GM20000 (cell line): ENCODE measurements at places on chromosomes 4 and X.

- peak; percentile 13 for DNase-seq
Measured at GRCh38 chrX:136200466-136200865, 50.7 kb downstream of the MAP7D3 start.

GRCh38 chr4:7770224-7771050 lies 169.2 kb downstream of the AFAP1 start:
- DNase-seq = no peak

DNA sequence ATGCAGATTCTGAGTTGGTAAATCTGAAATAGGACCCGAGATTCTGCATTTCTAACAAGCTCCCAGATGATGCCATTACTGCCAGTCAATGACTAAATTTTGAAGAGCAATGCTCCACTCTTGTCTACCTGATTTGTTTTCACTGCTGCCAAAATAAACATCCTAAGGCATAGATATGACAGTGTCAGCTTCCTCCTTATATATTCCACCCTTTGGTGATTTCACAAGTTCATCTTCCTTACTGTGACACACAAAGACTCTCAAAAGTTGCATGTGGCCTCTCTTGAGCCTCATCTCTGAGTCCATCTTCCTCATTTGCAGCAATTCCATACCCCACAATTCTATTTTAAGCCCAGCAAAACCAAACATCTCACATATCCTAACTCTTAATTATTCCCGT lies 110.9 kb downstream of the FBXW7 start:
- DNase-seq = no peak

DNA sequence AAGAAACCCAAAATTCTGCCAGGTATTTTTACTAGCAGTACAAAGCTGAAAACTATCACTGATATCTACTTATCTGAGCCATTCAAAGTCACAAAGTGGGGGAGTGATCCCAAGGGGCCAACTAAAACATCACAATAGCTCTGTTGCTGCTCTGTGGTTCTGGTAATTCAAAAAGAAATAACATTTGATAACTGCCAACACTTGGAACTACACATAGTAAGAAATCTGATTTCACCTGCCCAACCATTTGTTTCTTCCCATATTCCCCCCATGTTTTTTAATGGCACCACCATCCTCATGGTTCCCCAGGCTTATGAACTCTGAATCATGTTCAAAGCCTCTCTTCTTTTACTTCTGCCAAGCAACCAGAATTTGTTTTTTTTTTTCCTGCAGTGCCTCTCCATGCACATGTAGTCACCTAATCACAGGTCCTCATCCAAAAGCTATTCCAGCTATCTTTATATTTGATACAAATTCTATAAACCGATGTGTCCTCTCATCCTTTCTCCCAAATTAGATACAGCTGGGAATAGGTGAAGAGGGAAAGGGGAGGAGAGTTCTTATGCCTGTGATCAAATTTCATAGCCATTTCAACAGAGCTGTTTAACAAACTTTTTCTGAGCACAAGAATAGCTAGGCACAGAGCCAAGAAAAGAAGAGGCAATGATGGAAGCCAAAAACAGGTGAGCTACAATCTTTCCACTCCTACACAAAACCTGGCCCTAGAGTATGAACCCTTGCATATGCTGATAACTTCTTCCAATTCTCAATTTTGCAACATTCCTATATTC lies 7.7 kb downstream of the AMMECR1 start:
- no peak for DNase-seq

- DNase-seq = no peak
Measured at GRCh38 chr4:96912716-96913115, 1072.8 kb downstream of the PDHA2 start.

DNA sequence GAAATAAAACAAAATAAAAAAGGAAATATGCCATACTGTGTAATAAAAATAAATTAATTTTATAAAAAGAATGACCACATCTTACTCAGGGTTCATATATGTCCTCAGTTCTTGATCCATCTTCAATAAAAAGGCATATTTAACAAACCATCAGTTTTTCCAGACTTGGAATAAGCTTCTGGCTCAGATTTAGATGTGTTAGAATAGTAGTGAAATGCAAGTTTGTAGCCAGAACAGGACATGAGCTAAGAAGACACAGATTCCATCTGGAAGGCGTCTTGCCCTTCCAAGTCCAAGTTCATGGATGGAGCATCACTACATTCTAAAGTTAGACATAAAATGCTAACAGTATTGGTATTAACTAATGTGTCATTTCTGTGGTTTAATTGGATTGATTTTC lies 10.3 kb upstream of the LSM6 start:
- no peak for DNase-seq

DNA sequence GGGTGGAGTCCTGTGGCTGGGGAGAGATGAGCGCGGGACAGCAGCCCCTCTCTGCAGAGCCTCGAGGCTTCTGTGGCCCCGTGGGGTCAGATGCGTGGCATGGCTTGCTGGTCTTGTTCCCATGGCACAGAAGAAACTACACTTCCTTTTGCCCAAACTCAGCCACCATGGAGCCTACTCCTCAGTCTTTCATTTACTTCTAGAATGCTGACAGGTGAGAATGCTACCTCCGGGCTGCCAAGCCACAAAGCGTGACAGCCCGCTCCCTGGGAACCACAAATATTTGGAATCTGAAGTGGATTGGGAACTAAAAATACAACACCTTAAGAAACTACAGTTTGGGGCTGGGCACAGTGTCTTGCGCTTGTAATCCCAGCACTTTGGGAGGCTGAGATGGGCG lies 98.0 kb downstream of the TRAPPC11 start:
- no peak for DNase-seq

DNA sequence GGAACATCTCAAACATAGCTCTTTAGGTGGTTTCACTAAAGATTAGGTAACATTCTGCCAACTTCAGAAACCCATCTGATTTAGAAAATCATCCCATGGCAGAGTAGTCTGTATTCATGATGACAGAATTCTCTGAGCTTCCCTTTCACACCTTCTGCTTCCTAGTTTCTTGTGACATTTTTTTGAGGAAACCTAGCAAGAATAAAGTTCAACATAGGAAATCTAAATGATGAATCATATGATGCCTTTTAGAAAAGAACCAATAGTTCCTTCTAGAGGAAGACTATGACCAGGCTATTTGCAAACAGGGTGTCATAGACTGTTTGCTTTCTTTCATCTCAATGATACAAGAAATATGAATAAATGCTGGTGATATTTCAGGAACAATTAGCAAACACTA lies 49.8 kb upstream of the CAMK2D start:
- no peak for DNase-seq

DNA sequence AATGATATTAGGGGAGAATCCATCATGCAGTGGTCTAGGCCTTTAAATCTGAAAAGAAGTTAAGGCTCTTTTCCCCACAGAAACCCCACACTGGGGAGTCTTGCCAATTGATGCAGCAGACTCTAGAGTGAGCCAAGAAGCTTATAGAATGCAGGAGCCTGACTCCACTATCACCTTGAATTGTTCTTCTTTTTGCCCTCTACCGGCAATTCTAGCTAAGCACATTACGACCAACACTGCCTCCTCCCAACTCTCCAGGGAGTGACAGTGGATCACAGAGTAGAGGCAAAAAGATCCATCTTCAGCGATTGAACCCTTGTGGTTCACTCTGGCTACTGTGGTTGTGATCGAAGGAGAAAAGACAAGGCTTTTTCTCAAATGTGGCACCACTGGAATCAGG lies 331.5 kb downstream of the NKX6-1 start:
- DNase-seq = no peak

DNA sequence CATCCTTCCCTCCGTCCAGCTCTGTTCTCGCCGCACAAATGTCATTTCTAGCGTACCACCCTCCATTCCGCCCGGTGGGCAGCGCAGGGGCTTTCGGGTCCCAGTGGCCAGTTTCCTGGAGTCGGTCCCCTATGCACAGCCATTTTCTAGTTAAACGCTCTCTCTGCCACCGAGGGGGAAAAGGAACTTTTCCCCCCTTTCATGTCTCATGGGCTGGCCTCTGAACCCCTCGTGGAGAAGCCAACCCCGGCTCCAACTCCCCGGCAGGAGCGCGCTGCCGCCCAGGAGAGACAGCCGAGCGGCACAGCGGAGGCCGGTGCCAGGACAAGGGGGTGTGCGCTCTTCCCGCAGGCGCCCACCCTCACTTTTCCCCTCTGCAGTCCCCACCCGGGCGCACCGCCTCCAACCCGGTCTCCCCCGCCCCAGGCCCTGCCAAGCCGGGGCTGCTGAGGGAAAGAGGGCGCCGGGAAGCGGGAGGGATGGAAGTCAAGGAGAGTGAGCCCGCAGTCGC lies 662 bp downstream of the APBB2 start:
- peak; percentile 12 for DNase-seq

DNA sequence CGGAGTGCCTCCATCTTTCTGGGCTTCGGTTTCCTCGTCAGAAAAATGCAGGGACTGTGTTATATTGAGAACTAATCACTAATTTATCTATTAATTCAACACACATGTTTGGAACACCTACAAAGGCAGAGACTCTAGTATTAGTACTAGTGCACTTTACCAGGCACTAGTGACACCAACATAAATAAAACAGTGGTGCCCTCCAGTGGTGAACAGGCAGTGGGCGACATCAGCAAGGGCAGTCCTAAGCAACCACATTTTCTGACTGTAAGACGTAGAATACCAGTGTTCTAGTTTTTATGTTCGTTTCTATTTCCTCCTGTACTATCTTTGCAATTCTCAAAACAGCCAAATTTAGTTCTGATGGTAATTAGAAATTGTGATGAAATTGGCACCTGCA lies 69.1 kb upstream of the UCP1 start:
- DNase-seq = peak; percentile 74

- no peak for DNase-seq
Measured at GRCh38 chrX:103793545-103793940, 16.9 kb downstream of the PLP1 start.

GRCh38 chr4:2745981-2746806 lies 9.9 kb downstream of the TNIP2 start:
- peak; percentile 93 for DNase-seq

DNA sequence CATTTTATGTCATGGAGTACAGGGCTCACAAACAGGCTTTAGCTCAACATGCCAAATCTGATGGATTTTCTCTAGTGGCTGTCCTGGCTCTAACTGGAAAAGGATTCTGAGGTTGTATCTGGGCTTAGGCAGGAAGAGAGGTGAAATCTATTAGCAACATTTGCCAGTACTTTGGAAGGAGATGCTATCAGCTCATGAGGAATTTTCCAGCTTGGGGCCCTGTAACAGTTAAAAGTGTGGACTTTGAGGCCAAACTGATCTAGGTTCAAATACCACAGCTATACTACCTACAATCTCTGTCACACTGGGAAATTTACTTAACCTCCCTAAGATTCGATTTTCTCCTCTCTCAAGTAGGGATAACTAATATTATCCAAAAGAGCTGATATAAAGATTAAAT lies 119.0 kb upstream of the HCCS start:
- DNase-seq = no peak

GRCh38 chr4:119585771-119586170 lies 42.8 kb downstream of the PDE5A start:
- no peak for DNase-seq

GRCh38 chr4:83012200-83012686 lies 1.6 kb upstream of the LIN54 start:
- DNase-seq = peak; percentile 41

DNA sequence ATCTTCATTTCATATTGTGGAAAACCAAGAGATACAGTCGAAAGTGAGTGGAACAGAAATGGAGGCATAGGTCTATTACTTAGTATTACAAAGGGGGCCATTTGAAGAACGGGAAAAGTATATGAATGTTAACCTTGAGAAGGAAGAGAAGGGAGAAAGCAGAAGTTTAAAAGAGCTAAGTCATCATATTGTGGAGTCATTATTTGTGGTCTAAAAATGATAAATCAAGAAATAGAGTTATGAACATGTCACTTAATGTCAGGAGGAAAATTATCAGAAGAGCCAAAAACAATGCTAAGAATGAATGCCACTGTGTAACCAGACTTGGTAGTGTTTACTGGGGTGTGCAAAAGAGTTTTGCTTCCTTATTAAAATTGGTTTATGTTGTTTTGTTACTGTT lies 589.5 kb upstream of the LCORL start:
- DNase-seq = no peak

GRCh38 chr4:174358829-174359228 lies 75.1 kb downstream of the CEP44 start:
- peak; percentile 53 for DNase-seq

DNA sequence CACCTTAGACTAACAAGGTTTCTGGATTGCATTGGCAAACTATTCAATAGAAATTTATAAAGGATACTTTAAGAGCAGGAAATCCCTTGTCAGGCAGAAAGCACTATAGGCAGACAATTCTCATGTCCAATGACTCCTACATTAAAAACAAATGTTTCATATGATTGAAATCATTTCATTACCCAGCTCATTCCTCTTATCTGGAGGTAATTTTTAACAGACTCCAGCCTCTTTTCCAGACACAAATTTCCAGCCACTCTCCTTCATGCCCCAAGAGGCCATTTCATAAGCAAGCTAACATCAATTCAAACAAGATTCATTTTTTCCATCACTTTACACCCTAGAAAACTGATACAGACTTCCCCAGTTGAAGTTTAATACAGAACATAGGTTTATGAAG lies 495.1 kb upstream of the FRG1 start:
- DNase-seq = no peak

GRCh38 chr4:44415251-44415650 lies 33.4 kb downstream of the KCTD8 start:
- no peak for DNase-seq

- DNase-seq = no peak
Measured at GRCh38 chr4:110840221-110840654, 217.4 kb upstream of the PITX2 start.

DNA sequence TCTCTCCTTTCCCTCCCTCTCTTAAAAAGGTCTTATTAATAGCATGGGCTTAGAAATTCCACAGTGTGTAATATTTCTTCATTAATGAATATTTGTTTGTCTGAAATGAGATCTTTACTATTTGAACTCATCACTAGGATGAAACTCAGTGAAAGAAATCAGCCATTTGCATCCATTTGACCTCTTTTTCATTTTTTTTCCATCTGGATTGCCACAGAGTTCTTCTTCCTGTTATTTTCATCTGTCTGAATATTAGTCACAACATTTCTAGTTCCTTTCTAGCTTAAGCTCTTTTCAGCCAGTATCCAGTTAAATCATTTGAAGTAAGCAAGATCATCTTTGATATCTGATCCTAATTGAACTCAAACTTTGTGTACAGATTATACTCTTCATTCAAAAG lies 69.2 kb upstream of the PLS3 start:
- DNase-seq = no peak

DNA sequence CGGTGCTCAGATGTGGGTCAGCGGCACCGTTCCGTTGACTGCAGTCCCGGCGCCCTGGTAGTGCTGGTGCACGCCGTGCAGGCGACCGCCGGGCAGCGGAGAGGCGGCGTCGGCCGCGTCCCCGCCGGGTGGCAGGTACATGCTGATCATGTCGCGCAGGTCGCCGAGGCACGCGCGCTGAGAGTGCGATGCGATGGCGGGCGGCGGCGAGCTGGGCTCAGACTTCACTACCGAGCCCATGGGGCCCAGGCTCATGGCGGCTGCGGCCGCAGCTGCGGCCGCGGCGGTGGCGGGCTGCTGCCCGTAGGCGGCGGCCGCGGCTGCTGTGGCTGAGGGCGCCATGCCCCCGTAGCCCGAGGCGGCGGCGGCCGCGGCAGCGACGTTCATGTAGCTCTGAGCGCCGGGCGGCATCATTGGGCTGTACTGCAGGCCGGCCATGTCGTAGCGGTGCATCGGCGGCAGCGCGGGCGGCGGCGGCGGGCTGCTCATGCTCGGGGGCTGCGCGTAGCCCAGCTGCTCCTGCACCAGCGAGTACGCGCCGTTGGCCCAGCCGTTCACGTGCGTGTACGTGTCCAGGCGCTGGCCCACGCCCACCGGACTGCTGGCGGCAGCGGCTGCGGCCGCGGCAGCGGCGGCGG lies 1.0 kb downstream of the SOX3 start:
- DNase-seq = peak; percentile 17
